G401 (cell line): ENCODE measurements at places on chromosomes 7 and 10.
A peak's percentile ranks its signal among the peaks of the same experiment; 100 is the strongest.

GRCh38 chr7:75951506-75951905, 36.6 kb downstream of the POR start:
- no peak for DNase-seq

DNA sequence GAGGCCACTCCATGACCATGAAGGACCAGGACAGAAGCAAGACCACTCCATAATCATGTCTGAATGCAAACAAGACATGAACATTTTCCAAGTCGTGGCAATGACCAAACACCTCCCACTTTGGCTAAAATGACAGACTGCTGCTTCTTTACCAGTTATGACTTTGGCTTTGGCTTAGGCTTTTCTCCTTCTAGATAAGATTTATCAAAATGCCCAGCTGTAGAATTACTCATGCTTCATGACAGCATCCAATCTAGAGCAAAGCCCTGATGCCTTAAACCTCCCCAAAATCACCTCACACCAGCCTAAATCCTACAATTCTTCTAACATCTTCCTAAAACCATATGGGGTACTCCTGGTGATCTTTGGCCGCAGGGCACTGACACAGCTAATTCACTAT, 102.1 kb downstream of the VPS41 start:
- DNase-seq: no peak

- DNase-seq: no peak
Observed at GRCh38 chr7:128830231-128831177, at the start of gene FLNC. FLNC (plus strand) TSS chr7:128830406; CDS start chr7:128830638, 232 bp downstream.

- no peak for DNase-seq
Observed at GRCh38 chr7:127782654-127783559, 130.9 kb downstream of the SND1 start.

GRCh38 chr7:37683246-37684120, at the start of gene GPR141:
GPR141 (plus strand) TSS chr7:37683766; CDS start chr7:37740394, 56,628 bp downstream.
- no peak for DNase-seq

DNA sequence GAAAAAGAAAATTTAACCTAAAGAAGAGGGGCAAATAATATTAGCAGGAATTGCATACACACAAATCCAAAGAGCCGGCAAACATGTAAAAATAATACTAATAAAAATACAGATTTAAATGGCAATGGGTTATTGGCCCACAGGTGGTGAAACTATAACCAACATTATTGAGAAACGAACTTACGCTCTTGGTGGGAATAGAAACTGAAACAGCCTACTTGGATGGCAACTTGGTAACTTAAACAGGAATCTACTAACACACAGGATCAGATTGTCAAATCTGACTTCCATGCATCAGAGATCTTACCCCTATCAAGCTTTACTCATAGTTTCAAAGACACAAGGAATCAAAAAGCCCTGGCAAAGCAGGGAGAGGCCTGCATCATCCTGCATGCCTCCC, 66.5 kb downstream of the ANLN start:
- no peak for DNase-seq

GRCh38 chr7:80896906-80897598, 21.8 kb downstream of the SEMA3C start:
- no peak for DNase-seq

GRCh38 chr10:56662765-56663447, 301.8 kb upstream of the ZWINT start:
- DNase-seq: no peak

- no peak for DNase-seq
Observed at GRCh38 chr7:137934941-137935883, 66.7 kb downstream of the CREB3L2 start.

DNA sequence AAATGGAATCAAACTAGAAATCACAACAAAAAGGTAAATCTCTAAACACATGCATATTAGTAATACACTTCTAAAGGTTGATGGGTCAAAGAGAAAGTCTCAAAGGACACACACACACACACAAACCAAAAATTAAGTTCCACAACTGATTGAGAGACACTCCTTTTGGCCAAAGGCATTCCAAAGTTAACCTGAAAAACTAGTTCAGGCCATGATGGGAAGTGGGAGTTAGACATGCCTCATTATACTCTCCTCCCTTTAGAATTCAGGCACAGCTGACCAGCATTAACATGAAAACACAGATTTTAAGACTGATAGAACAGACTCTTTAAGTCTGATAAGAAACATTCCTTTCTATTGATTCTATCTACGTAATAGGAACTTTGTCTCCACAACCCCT, 332.4 kb upstream of the IGFBP3 start:
- DNase-seq: no peak

DNA sequence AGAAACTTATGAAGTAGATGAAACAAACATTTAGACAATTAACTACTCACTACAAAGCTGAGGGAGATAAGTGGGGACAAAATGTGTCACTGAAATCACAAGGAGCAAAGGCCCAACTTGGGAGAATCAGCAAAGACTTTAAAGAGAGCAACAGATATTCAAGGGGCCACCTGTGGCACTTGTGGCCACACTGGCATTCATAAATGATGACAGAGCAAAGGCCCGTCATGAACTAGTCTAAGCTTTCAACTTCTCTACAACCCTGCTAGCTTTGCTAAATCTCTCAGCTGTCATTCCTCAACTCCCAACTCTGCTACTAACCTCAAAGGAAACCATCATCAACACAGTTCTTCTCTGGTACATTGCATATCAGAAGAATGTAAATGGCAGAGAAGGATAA, 178.4 kb downstream of the CPEB3 start:
- no peak for DNase-seq

DNA sequence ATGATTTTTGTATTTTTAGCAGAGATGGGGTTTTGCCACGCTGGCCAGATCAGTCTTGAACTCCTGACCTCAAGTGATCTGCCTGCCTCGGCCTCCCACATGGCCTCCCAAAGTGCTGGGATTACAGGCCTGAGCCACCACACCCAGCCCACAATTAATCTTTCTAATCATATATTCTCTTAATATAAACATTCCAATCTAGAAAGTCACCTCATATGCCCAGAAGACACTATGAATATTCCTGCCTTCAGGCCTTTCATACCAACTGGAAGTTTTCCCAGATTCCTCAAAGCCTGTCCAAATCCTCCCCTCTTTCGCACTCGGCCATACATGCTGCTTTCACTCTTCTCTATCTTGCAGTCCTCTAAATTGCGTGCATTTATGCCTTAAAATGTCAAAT, 32.6 kb downstream of the PDZD8 start:
- DNase-seq: no peak

DNA sequence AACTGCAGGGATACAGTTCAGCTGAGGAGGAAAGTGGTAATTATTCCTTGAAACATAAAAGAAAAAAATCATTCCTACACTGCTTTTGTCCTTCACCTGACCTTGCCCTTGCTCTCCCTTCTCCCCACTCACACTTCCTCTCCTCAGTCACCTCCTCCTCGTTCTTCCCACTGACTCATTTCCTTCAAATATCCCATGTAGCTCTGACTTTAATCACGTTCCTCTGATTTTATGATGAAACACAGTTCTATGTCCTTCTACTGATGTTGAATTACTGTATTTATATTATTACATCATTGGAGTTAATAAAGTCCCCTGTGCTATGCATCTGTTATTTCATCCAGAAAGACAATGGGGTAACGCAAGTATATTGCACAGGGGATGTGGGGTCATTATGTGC, 575.6 kb downstream of the POM121L12 start:
- DNase-seq: no peak

DNA sequence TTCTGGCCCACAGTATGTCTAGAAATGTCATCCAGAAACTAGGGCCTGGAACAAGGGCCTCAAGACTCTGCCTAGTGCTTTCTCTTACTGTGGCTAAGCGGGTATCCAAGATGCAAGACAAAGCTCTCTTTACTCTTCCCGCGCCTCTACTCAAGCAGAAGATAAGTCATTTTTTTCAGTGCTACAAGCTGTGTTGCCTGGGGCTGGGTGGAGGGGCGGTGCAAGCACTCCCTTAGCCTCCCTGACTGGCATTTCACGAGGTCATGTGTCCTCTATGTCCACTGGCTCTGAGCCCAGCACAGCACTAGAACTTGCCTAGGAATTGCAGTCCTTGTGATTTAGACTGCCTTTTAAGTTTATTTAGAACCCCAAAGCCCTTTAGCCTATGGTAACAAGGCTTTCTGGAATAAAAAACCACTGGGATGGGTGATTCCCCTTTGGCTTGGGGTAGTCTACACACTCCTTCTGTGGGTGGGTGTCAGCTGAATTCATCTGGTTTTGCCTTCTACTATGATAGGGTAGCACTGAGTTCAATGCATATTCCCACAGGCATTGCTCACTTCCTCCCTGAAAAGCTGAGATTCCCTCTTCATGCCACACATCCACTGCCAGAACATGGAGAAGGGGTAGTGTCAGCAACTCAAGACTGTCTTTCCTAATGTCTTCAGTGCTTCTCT, 371.8 kb upstream of the KCND2 start:
- DNase-seq: no peak

DNA sequence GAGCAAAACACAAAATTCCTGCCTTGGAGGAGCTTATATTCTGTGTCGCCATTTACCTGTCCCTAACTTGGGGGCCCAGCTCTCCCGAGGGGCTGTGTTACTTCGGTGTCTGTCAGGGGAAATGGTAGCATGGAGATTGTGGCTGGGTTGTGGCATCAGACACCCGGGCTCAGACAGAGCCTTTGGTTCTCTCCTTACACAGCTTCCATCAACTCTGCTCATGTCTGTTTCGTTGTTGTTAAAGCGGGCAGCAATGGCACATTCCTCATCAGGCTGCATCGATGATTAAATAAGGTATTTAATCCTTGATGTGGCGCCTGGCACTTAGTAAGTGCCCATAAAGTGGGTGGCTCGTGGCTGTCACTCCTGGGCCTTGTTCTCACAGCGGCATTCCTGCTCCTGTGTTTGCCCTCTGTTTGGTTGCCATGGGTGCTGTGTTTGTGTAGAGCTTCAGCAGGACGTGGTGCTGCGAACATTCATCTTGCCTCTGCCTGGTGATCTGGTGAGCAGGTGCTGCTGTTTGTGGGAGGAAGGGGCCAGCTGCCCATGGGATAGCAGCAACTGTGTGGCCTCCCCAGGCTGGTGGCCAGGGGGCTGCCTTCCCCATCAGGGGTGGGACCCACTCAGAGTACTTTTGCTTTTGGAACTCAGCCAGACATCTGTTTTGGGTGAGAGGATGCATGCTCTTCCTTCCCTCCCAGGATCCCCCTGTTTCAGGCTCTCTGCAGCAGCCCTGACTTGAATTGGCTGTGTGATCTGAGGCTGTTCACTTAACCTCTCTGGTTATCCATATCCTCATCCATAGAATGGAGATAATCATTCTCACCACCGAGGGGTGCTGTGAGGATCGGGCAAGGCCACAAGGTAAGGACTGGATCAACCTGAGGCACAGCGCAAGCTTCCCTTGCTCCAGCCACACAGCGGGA, 207.2 kb upstream of the SVIL start:
- no peak for DNase-seq

DNA sequence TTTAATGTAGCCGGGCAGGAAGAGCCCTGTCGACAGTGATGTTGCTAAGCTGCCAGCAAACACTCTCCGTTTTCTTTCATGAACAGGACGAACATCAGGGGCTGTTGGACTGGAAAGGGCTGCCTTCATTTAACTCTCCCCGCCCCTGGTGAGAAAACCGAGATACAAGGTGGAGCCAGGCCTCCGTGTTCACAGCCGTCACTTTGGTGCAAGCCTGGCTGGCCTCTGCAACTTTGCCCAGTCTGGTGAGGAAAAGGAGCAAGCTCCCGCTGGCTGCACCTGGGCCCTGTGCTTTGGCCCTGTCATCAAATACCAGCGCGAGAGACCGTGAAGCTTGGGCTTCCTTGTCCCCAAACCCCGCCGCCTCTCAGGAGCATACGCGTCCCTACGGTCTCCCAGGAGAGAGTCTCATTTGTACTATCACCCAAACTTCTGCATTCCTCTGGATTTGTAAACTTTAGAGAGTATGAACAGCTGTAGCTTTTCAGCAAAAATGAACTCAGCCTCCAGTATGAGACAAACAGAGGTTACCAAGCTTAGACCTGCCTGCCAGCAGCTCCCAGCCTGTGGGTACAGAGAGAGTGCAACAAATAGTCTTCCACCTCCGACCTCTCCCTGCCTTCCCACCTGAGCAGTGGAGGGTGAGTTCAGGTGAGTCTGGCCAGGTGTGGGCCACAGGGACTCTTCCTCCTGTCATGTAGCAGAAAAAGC, 445.3 kb upstream of the MGMT start:
- DNase-seq: no peak

- no peak for DNase-seq
Observed at GRCh38 chr10:26430641-26431163, 7.4 kb upstream of the APBB1IP start.

DNA sequence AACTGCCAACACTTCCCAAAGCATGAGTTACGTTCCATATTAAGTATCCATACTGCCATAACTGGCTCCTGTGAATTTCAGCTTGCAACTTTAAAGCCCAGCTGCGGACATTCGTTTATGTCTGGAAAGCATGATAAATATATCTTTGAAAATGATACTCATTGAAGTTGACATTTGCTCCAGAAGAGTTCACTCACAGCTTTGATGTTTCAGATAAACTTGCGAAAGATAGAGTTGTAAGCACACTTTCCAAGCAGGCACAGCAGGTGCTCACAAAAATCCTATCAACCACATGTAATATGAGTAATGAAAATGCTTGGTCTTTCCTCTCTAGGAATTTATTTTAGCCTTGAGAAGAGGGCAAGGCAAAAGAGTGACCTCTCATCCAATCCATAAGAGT, 4.5 kb downstream of the CHCHD3 start:
- DNase-seq: no peak

DNA sequence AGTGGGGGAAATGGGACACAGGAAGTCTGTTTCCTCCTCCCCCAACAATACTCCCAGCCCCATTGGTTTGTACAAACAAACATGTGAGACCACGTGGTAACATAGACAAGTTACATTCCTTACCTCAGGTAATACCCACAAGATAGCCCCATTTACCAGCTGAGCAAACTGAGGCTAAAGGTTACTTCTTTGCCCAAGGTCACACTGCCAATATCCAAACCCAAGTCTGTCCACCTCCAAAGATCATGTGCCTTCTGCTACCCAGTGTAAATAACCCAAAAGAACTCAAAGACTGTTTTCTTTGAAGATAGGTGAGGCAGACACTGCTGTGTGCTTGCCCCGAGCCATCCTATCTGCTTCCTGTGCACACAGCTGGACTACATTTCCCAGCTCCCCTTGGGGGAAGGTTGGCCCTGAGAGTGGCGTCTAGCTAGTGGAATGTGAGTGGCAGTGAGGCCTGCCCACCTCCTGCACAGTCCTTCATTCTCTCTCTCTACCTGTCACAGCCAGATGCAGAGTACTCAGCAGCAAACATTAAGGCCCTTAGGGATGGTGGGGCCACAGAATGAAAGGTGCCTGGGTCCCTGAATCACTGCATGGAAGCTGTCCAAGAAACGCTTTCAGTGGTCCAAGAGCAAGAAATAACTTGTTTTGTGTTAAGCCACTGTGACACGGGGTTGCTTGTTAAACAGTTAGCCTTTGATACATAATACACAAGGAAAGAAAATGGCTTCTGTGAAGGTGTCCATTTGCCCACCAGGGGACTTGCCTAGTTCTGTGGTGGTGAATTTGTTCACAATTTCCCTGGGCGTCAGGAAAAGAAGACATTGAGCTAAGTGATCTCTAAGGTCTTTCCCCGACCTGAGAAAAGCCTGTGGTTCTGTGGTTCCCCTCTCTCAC, 257.7 kb upstream of the NFE2L3 start:
- peak; percentile 68 for DNase-seq
